ENCODE measurements at places on chromosomes 1 and 21.

GRCh38 chr1:112513112-112513870 is 4.5 kb downstream of the WNT2B start:
- no peak for DNase-seq

DNA sequence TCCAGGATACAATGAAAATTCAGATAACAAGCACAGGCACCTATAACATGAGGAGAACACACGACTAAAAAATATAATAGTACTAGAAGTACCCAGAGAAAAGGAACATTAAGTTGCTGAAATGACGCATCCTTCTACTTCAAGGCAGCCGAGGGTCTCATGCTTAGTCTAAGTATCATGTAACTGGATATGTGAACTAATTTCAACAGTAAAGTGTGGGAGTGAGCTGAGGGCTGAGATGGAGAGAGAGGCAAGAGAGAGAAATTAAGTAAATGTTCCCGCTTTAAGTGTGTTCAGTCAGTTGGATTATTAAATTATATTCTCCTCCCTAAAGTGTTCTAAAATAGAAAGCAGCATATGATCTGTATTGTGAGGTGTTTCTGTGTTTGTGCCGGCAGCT is 152.2 kb upstream of the KRTAP19-8 start:
- DNase-seq, result no peak

GRCh38 chr1:10424034-10424433 is 6.2 kb upstream of the CENPS start:
- DNase-seq, result no peak

DNA sequence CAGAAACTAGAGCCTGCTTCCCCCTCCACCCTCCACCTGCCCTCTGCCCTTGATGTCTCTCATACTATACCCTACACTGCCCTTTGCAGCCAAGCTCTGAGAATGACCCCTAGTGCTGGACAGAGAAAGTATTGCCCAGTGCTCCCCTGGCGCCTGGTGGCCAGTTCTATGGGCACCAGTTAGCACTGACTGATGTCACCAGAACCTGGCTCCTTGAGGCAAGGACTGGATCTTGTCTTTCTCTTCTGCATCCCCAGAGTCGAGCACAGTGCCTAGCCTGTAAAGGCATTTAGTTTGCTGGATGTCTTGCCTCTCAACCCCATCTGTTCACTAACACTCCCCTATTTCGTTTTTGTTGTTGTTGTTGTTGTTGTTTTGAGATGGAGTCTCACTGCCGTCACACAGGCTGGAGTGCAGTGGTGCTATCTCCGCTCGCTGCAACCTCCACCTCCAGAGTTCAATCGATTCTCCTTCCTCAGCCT is 5.9 kb downstream of the PHLDA3 start:
- DNase-seq, result no peak

GRCh38 chr1:151992303-151993083 is 1.2 kb downstream of the S100A10 start:
- no peak for DNase-seq

- no peak for DNase-seq
Observed at GRCh38 chr1:53698384-53698980, 40.5 kb downstream of the GLIS1 start.

DNA sequence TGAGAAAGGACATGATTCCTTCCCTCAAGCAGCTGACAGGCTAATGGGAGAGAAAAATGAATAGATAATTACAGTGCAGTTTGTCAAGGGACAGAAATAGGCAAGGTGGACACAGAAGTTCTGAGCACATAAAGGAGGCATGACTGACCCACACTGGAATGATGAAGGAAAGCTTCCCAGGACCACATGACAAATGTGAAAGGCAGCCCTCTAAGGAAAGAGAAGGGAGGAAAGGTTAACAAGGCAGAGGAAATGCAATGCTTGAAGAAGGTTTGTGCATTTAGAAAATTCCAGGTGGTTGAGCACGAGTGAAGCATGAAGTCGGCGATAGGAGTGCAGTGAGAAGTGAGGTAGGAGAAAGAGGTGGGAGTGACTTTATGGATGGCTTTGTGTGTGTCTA is 37.4 kb downstream of the LAMC2 start:
- no peak for DNase-seq

DNA sequence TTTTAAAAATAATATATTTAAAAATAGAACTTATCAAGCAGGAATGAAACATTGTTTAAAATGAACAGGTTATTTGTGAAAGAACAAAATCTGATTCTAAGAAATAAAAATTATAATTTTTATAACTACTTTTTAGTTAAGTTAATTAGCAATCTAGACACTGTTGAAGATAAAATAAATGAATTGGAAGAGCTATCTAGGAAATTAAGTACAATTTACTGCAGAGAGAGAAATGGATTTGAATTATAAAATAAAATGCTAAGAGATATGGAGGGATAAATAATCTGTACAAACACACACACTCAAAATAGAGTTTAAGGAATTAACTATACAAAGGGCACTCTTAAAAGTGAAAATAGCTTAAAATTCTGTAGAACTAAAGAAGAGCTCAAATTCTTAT is 1123.1 kb downstream of the PLA2G4A start:
- no peak for DNase-seq

GRCh38 chr1:160247053-160247452 is 15.3 kb downstream of the DCAF8 start:
- DNase-seq, result no peak

DNA sequence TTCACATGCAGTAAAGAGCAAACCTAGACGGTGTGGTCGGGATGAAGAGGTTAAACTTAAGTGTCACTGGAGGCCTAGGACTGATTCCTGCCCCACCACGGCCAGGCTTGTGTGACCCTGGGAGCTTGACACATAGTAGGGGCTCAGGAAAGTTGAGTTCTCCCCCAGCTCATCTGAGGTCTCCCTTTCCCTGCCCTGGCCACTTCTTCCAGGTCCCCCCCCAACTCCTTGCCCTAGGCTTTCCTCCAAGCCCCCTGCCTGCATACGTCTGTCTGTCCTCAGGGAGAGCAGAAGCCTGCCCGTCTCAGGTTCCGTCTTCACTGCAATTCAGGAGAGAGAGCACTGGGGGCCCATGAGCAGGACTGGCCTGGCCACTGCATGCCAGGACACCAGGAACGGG is 225.8 kb downstream of the PTPRU start:
- DNase-seq, result no peak

- DNase-seq, result no peak
Observed at GRCh38 chr1:24149866-24150233, 6.9 kb upstream of the IL22RA1 start.

- no peak for DNase-seq
Observed at GRCh38 chr21:15445327-15445726, 284.5 kb upstream of the USP25 start.

- DNase-seq, result no peak
Observed at GRCh38 chr1:84780000-84780716, 89.9 kb upstream of the SSX2IP start.

- no peak for DNase-seq
Observed at GRCh38 chr1:87583459-87583858, 254.8 kb downstream of the LMO4 start.

GRCh38 chr1:147842578-147842977 is 60.0 kb upstream of the GJA8 start:
- DNase-seq, result no peak

GRCh38 chr1:9073143-9073542 is 3.7 kb upstream of the SLC2A5 start:
- DNase-seq, result no peak

- DNase-seq, result no peak
Observed at GRCh38 chr1:26352338-26352679, 1.6 kb downstream of the CRYBG2 start.

DNA sequence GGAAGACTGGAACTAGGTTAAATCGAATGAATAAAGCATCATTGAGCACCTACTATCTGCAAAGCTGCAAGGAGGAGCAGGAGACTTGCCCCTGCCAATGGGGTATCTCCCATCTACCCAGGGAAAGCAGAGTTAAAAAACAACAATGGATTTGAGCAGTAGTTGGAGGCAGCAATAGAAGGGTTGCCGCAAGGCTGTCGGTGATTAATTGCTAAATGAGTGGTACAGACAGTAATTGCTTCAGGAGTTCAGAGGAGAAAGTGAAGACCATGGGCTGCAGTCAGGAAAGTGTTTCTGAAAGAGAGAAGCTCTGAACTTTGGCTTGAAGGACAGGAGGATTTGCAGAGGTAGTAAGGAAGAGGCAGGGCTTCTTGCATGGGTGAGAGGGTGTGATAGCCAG is 152.9 kb downstream of the ACTL8 start:
- DNase-seq, result no peak

DNA sequence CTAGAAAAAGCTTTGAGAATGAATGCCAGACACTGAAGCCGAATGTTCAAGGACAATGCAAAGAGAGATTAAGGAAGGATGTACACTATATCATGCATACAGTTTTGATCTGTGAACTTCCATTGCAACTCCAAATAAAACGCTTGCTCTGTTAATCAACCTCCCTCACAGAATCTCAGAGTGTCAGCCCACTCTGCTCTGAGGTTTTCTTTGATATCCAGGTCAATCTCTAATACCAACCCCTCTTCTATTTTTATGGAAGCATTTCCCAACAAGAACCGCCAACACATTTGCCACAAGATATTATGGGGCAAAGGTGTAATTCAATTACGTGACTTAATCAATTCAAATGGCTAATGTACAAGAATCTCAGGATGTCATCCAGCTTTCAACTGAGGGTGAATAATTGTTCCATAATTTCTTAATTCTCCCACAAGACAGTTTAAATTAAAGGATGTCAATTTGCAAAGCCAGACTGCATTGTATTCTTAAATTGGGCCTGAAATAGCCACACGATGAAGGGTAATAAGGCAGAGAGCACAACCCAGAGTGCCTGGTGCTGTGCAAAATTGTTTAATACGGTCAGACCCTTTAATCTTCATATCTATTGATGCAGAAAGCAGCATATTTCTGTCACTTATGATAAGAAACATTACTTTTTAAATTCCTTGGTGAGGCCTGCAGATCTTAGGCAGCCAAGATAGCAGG is 459.2 kb upstream of the DAB1 start:
- DNase-seq, result no peak

GRCh38 chr1:159008744-159009188 is 941 bp upstream of the IFI16 start:
- no peak for DNase-seq

- DNase-seq, result no peak
Observed at GRCh38 chr1:181347495-181348390, 135.6 kb upstream of the CACNA1E start.

DNA sequence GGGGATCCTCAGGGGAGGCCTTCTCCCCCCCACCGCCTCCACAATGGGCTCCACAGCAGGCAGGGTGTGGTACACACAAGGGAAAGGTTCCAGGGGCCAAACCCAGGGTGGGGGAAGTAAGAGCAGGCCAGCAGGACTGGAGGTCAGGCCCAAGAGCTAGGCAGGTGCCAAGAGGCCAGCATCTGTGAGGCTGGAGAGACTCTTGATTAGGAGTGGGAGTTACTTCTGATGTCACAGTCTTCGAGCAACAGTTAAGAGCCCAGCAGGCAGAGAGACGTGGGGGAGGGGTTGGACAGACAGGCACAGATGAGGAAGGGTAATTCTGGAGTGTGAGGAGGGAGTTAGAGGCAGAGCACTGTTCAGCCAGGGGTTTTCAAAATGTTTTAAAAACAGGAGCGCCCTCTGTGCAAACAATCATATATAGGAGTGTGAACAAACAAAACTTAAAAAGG is 55.8 kb downstream of the SLC9A1 start:
- DNase-seq, result no peak

DNA sequence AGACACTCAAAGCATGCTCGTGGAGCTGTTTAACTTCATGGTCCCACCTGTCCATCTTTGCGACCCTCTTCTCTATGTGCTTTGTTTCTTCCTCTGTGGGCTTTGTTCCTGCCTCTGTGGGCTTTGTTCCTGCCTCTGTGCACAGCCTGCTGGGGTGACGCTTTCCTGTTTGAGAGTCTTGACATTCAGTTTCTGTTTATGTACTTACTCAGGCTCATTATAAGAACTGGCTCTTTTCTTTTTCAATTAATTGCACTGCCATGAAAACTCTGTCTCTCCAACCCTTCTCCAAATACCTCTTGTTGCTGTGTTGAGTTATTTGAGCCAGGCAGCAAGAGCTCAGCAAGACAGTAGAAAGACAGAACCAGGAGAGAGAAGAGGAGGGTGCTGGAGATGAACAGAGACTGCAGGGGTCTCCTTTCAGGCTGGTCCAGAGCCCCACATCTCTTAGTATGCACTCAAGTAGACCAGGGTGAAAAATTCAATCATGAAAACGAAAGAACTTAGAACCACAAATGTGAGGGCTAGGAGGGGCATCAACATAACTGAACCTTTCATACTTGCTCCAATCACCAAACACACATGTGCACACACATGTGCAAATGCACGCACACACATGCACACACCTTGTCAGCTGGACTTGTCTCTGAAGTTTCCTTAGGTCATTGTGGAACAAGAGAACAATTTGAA is 88.3 kb upstream of the SGIP1 start:
- DNase-seq, result no peak

- no peak for DNase-seq
Observed at GRCh38 chr1:68148631-68149030, 83.7 kb downstream of the WLS start.

DNA sequence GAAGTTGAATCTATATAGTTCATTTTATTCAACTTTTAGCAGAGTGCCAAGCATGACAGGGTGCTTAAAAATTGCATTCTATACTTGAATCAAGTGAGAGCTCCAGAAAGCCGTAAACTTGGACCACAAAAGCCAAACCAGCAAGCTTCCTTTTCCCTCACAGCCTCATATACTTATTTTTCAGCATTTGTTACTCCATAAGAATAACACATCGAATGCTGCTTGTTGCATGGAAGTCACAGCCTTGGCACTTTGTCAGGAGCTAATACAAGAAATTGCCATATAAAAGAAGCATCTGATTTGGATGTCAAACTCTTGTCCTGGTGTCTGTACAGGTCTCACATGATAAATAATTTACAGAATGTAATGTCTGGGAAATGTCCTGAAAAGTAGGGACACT is 87.4 kb downstream of the PLXNA2 start:
- DNase-seq, result no peak

DNA sequence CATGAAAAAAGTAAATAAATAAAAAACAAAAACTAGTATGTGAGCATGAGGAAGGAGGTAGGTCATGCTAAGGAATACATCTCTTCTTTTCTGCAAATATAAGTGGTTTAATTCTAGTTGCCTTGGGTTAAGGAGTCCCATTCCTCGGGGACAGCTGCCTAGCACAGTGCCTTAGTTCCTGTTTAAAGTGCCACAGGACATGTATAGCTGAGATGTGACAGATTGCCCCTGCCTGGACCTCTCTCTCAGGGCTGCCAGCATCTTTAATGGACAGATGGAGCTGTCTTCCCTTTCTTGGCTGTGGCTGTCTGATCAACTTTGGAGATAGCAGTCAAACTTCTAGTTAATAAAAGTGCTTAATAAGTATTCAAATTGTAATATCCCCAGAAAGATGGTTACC is 50.0 kb downstream of the TSEN15 start:
- DNase-seq, result no peak

- DNase-seq, result no peak
Observed at GRCh38 chr1:94543893-94544635, 2.5 kb upstream of the F3 start.

DNA sequence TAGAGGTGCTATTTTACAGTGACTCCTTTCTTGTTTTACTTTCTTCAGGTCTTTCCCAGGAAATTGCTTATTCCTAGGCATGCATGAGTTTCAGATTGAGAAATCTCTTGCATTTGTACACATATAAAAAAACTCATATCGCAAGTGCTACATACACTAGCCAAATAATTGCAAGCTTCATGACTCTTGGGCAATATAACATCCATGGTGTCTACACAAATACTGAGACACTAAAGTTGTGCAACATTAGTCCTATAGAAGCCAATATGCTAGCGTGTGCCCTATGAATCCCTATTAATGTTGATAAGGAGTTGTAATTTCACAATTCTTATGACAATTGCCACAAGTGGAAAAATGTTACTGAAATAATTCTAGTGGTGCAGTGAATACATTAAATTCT is 591.0 kb downstream of the ADGRL2 start:
- no peak for DNase-seq

Data from NCI-H526 treated with DMSO at 0.1 percent for 48 hours (cell line).